Kidney (tissue), 22 donors: ENCODE measurements at places on chromosomes 6 and 20.

DNA sequence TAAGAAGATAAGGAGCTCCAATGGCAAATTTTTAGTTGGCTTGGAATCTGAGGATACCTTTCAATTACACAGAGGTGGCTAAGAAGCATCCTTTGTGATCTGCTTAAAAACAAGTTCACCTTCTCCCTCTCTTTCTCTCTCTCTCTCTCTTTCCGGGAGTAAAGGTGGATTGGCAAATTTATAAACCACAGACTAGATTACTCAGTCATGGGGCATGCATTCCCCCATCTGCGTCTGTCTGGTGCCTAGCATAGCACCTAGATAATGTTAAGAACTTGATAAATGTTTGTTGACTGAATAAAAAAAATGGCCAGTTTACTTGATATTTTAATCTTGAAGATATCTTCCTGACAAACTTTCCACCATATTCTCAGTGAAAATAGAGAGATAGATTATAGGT is 312.3 kb downstream of the CDC5L start:
- no peak for DNase-seq

GRCh38 chr6:6890400-6890858 is 217.3 kb upstream of the RREB1 start:
- DNase-seq: no peak

DNA sequence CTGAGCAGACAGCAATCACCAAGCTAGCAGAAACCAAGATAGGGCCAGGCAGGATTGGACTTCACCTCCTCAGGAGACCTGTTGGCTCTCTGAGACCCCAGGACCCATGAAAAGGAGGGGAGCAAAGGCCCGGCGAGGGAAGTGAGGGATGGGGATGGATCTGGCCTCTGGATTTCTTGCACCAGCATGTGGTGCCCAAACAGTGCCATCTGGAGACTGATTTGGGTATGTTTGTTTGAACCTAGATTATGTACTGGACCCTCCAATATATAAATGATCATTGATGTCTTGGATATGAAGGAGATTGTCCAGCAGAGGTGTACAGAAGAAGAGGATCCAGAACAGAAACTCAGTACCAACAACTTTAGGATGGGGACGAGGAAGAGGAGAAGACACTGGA is 83.4 kb upstream of the LY86 start:
- DNase-seq: no peak

DNA sequence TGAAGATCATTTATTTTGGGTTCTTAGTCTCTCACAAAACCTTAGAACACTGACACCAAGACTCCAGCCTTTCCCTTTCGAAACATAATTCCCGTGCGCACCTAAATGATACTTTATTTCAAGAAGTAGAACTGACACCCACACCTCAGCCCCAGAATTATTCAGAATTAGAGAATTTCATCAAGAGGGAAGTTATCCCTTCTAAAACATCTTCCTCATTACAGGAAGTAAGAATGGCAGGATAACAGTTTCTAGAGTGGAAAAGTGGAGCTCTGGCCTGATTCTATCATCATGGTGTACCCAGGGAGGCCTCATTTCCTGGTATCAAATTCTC is 1.4 kb upstream of the SRXN1 start:
- DNase-seq: no peak
